Muscle of leg (tissue), 16 donors: ENCODE measurements at places on chromosomes 5 and 9.
A peak's percentile ranks its signal among the peaks of the same experiment; 100 is the strongest.

DNA sequence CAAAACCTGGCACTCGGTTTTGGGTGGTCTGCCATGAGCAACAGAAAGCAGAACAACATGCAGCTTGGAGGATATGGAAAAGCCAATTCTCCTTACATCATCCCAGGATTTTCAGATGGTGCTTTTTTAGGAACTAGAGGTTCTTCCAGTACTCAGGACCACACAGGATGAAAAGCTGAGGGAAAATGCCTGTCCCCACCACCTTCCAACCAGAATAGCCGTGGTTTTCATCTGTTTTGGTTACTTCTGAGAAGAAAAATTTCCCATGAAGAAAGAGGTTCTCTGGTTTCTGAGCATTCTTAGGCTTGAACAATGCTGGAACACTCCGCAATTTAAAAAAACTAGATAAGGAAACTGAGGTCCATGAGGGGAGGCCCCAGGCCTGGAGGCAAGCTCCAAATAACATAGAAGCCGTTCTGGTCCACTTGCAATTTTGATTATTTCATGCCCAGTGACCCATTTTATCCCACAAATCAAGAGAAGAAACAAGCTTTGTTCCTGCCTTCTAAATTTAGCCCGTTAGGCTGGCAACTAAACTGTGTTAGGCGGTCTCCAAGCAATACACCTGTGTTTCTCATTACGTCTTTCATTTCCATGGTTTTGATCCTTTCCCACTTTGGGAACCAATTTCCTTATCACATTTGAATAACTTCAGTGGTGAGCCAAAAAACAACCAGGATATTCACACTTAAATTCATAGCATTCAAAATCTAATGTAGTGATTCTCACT lies 79.2 kb upstream of the SPIN1 start:
- peak; percentile 60 for DNase-seq

GRCh38 chr9:113501852-113502251 lies 38.3 kb downstream of the RGS3 start:
- no peak for DNase-seq

GRCh38 chr5:10761933-10762775 lies 1.1 kb upstream of the DAP start:
- peak; percentile 47 for DNase-seq

- no peak for DNase-seq
Measured at GRCh38 chr9:124187311-124187710, 70.4 kb upstream of the NEK6 start.

DNA sequence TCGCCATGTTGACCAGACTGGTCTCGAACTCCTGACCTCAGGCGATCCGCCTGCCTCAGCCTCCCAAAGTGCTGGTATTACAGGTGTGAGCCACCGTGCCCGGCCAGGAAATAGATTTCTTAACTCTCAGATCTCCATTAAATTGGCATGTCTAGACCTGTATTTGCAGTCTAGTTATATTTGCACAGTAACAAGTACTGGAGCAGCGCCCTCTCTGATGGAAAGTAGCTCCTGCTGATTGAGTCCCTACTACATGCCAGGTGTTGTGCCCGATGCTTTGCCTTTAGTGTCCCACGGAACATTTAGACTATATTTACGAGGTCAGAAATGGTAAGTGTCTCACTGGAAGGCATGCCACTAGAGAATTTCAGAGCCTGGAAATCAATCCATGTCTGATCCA lies 15.8 kb upstream of the TMED9 start:
- DNase-seq = no peak

GRCh38 chr5:133299021-133299420 lies 247.2 kb downstream of the HSPA4 start:
- no peak for DNase-seq

- DNase-seq = no peak
Measured at GRCh38 chr5:142904416-142904815, 134.2 kb downstream of the ARHGAP26 start.

GRCh38 chr9:69265891-69266290 lies 59.1 kb upstream of the ENTREP1 start:
- no peak for DNase-seq

DNA sequence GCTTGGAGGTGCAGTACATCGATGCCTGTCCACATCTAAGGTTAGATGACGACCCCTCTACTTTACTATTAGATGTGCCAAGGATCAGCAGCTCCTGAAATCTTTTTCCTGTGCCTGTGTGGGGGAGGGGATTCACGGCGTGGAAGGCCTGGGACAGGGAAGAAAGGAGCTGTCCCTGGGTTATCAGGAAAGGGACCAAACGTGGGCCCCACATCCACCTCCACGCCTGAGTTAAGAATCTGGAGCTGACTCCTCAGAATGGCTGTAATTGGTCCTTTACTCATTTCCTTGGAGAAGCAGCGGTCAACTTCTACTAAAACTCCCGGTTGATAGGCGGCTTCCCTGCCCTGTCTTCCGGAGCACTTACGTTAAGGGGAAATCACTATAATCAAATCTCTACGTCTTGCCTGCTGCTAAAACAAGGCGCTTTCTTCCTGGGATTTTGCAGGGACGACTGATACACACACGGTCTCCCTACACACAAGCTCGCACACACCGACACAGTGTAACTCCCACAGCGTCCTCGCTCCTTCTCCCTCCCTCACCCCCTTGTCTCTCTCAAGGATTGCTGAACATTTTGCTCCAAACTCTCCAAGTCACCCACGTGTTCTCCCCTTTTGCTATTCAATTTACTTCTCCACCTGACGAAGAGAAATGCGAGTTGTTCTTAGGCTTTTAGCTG lies 1.4 kb downstream of the PDE4D start:
- no peak for DNase-seq

DNA sequence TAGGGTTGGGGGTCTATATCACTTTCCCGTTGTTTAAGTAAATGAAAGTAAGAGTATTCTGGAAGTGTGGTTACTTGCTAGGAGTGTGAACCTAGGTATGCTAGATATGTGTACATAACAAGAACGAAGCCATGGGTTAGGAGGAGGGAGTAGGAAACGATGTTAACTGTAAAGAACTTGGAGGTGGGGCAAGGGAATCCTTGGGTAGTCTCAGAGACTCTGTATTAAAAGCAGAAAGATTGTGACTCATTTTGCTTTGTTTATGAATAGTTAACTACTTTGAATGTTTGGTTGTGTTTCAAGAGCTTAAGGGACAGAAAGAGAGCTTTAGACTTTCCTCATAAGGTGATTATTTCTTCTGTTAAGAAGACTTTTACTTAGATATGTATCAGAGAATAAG lies 59.9 kb downstream of the TMEM252 start:
- no peak for DNase-seq

GRCh38 chr9:652914-653313 lies 188.6 kb upstream of the DMRT1 start:
- peak; percentile 95 for DNase-seq

DNA sequence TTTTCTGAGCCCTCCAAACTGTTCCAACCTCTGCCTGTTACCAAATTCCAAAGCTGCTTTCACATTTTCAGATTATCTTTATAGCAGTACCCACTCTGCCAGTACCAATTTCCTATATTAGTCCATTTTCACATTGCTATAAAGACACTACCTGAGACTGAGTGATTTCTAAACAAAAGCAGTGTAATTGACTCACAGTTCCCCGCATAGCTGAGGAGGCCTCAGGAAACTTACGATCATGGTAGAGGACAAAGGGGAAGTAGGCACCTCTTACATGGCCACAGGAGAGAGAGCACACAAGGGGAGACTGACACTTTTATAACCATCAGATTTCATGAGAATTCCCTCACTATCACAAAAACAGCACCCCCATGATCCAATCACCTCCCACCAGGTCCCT lies 105.0 kb downstream of the DTWD2 start:
- DNase-seq = no peak

DNA sequence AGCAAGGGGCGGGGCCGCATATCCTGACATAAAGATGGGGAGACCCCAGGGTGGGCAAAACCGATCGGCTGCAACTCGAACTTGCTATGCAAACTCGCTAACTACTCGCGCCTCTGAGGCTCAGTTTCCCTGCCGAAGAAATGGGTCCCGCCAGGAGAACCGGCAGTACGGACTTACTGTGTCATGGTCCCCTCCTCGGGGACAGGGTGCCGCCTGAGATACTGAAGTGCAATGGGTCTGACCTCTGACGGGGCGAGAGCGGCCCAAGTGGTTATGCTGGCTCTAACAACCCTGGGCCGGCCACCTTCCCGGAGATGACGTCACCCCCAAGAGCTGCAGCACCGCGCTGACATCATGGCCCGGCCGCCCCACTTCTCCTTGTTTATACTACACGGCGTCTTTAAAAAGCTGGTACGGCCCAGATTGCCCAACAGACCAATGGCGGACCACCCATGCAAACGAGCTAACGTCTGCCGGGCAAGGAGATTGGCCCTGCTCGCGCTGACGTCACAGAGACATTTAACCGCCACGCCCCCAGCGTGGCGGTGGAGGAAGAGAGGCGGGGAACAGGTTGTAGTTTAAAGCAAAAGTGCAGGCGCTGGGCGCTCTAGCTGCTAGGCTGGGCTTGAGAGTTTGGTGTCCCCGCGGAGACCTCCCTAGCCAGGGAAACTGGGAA lies 490 bp upstream of the RNF44 start:
- peak; percentile 100 for DNase-seq

GRCh38 chr9:104971511-104971910 lies 43.6 kb upstream of the ABCA1 start:
- no peak for DNase-seq

GRCh38 chr5:166356096-166356495 lies 1935.3 kb upstream of the WWC1 start:
- DNase-seq = no peak

- DNase-seq = no peak
Measured at GRCh38 chr5:75037106-75037505, 15.3 kb downstream of the GCNT4 start.

DNA sequence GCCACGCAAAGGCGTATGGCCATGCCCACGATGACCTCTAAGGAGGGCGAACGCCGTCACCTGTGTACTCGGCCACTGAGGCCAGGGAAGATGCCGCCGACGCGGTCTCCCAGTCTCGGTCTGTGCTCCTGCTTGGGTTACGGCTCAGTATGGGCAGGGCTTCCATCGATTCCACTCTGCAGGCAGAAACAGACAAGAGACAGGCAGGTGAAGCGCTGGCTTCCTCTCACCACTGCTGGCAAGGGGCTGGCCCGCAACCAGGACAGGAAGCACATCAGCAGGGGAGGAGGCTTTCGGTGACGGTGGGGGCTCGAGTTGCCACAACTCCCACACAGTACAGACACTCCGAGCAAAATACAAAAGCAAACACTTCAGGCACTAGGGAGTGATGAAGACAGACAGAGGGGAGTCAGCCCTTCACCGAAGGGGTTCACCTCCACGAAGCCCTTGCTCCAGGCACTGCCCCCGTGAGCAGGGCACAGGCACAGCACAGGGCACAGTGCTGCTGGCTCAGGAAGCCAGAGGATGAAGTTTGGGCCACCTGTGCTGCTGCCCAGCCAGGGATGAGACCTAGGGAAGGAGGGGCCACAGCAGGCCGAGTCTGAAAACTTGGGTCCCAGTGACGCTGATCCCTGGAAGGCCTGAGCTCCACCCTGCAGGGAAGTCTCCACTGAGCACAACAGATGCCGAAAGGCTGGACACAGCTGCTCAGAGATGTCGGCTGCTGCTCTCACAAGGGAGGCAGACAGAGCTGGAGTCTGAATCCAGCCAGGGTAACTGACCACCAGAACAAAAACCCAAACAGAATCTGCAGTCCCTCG lies 91.3 kb downstream of the CAMSAP1 start:
- DNase-seq = peak; percentile 64
